ENCODE measurements at places on chromosomes 12 and 14.
A peak's percentile ranks its signal among the peaks of the same experiment; 100 is the strongest.

GRCh38 chr14:39841088-39841487, 408.9 kb upstream of the FBXO33 start:
- DNase-seq = no peak

DNA sequence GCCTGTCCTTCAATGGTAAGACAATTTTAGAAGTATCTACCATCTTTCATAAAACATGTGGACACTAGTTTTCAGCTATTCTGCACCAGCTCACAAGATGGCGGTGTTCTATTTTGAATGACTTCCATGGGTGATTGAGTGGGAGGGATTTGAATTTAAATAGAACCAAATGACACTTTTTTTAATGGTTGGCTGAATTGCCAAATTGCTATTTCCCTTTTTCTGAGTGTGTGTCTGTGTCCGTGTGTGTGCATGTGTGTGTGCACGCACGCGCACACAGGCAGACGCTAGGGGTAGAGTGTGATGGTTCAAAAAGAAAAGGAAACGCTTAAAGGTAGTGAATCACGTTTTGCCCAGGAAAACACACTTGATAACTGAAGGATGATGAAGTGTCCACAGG, 362.6 kb downstream of the DAD1 start:
- DNase-seq = no peak

DNA sequence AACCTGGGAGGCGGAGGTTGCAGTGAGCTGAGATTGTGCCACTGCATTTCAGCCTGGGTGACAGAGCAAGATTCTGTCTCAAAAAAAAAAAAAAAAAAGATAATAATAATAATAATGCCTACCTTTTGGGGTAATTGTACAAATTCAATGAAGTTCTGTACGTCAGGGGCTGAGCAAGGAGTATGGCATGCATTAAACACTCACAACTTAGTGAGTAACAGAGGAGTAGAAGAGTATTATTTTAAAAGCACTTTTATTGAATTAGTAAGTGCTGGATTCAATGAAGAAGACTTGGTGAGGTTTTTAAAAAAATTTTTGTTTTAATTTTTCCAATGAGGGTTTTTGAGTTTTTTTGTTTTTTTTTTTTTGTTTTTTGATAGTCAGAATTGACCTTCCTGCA, 783.6 kb upstream of the TBX3 start:
- no peak for DNase-seq

GRCh38 chr12:126483145-126484068, 1418.2 kb downstream of the AACS start:
- no peak for DNase-seq

- no peak for DNase-seq
These were observed 19.0 kb upstream of the ATF7 start for GRCh38 chr12:53645165-53645564.

DNA sequence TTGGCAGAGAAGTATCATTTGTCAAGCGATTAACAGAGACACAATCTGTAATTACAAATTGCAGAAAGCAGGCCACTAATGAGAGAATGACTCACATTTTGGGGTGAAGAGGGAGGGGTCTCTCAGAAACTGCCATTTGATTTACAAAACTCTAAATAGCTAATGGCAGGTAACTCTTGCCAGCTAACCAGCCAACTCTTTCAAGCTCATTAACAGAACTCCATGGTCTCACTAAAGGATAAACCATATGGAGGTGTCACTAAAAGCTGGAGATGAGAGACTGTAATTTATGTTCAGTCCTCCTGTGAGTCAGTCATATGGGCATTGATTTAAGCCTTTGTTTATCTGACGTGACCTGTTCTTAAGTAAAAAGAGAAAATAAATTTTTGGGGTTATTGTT, 336.4 kb downstream of the FOXG1 start:
- DNase-seq = no peak

DNA sequence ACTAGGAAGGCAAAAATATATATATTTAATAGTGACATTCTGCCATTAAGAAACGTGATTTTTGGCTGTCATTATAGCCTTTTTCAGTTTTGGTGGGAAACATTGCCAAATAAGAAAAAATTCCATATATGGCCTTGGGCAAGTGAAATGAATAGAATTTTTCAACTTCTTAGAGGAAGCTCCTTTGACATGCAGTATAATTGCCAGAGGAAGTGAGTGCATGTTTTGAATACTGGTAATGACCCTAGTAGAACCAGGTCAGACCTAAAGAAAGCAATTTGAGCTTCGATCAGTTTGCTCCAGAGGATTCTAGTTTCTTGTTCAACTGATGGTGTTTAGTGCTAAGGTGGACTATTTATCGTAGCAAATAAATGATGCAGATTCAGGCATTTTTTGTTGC, 26.2 kb upstream of the TRIM9 start:
- no peak for DNase-seq

DNA sequence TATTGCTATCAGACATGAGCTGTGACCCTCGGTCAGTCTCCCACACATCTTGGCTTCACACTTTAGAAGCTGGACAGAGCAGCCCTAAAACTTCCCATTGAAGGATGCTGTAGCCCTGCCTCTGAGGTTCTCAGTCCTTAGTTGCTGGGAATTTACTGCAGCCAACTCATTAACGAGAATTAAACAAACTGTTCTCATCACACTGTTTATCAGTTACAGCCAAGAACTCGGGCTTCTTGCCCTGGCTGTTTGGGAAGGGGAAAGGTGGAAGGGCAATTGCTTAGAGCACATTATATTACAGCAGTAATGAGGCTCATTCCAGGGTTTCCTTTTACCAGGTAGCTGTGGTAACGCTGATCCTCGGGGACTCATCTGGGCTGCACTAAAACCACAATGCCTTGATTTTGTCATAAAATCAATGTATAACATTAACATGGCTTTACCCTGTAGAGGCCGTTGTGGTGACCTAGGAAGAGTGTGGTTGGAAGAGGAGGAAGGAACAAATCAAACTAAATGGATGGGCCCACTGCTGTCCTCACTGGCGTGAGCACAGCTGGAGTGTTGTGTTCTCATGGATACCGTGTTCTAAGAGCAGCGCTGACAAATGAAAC, 87.1 kb downstream of the GPR135 start:
- DNase-seq = no peak

- no peak for DNase-seq
These were observed 99.6 kb downstream of the DYRK2 start for GRCh38 chr12:67747869-67748742.

DNA sequence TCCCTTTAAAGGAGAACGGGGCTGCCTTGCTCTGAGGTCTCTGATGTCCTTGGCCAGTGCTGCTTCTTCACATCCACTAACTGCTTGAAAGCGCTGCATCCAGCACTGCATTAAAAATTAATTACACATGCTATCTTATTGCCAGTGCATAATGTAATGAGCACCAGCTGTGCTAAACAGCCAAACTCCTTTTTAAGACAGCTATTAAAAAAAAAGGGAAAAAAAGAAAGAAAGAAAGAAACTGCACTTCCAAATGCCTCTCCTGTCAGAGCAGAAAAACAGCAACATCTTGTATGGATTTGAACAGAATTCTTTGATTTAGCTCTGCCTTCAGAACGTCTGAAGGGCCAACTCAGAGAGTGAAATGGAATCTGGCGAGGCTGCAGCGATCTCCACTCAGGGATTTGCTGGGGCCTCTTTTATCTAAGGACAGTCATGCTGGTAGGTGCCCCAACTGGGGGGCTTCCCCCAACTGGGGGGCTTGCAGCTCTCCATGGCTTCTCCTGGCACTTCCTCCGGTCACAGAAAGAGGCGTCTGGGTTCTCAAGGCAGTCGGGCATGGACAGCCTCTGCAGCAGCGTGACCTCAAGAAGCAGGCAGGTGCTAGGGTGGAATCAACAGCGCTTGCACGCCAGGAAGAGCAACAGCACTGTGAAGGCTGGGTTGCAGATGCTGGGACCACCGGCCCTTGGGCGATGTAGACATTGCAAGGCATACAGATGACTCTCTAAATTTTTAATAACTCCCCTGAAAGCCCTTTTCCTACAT, 46.4 kb downstream of the BCL11B start:
- DNase-seq = no peak

DNA sequence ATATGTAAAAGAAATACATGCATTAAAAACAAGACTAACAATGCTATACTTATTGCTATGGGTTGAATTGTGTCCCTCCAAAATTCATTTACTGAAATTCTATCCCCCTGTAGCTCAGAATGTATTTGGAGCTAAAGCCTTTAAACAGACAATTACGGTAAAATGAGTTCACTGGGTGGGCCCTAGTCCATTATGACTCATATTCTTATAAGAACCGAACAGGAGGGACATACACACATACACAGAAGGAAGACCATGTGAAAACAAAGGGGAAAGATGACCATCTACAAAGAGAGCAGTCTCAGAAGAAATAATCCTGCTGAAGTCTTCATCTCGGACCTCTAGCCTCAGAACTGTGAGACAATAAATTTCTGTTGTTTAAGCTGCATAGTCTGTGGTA, 77.1 kb upstream of the ANKS1B start:
- DNase-seq = no peak

- DNase-seq = no peak
These were observed 372.1 kb downstream of the KCNH5 start for GRCh38 chr14:62673014-62673755.

DNA sequence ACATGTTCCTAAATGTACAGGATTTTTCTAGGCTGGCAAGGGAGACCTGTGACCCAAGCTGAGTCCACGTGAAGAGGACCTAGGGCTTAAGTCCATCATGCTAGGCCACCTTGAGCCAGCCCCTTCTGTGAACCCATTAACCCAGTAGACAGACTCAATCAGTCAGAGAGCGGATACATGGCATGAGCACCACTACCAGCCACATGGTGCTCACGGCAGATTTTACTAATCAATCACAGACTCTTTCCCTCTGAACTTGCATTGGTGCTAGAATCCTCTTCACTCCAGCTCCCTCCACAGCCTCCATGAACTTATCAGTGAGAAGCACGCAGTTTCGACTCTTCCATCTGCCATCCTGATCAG, 9.0 kb downstream of the PHETA1 start:
- DNase-seq = no peak

DNA sequence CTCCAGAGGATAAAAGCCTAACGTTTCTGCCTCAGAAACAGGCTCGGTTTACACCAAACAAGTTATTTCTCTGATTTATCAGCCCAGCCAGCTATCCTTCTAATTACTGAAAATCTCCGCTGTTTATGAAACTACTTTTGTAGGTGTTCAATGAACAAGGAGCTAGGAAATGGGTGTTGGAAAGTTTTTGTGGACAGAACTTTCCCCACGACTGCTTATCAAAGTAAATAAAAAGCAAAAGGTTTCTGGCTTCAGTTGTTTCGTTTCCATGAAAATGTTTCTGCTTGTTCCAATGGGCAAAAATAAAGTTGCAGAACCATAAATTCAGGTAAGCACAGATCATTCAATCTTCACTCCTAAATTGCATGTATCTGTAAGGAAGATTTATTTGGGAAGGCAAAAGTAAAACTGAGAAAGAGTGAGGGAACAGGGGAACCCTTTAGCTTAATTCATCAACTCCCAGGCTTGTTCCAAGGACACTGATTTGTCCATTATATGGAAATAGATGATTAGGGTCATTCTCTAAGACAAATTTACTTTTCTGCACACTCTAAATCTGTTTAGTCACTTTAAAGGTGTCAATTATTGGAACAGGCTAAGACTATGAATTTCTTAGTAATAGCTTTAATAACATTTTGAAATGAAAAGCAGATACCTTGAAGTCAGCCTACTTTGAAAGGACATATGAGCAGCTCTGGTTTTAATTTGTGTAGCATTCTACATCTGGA, 175.9 kb upstream of the CDKN3 start:
- no peak for DNase-seq

- no peak for DNase-seq
These were observed 198.0 kb upstream of the DCN start for GRCh38 chr12:91380631-91381030.

- DNase-seq = no peak
These were observed 2.6 kb downstream of the LRRC10 start for GRCh38 chr12:69608114-69608513.

- no peak for DNase-seq
These were observed 17.5 kb downstream of the MTRFR start for GRCh38 chr12:123250471-123251383.

- no peak for DNase-seq
These were observed 376.6 kb downstream of the ADGRD1 start for GRCh38 chr12:131330106-131330815.

DNA sequence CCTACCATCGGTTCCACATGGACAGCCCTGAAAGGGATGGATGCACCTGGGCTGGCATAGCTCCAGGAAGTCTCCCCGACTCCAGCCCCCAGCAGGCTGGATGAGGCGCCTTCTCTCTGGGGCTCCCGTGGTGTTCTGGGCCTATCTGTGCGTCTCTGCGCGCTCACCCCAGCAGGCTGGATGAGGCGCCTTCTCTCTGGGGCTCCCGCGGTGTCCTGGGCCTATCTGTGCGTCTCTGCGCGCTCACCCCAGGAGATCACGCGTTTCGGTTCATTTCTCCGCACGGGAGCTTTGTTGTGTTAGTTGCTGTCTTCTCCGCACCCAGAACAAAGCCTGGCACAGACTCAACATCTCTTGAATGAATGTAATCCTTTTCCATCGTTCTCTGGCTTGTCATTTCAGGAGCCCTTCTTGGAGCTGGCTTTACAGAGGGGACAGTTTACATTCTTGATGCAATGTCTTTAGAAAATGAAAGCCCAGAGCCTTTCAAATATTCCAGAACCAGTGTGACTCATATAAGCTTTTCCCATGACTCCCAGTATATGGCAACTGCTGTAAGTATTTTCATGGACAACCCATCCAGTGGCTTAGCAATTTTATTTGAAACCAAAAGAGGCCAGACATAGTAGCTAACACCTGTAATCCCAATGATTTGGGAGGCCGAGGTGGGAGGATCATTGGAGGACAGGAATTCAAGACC, 40.3 kb downstream of the CFAP251 start:
- no peak for DNase-seq

DNA sequence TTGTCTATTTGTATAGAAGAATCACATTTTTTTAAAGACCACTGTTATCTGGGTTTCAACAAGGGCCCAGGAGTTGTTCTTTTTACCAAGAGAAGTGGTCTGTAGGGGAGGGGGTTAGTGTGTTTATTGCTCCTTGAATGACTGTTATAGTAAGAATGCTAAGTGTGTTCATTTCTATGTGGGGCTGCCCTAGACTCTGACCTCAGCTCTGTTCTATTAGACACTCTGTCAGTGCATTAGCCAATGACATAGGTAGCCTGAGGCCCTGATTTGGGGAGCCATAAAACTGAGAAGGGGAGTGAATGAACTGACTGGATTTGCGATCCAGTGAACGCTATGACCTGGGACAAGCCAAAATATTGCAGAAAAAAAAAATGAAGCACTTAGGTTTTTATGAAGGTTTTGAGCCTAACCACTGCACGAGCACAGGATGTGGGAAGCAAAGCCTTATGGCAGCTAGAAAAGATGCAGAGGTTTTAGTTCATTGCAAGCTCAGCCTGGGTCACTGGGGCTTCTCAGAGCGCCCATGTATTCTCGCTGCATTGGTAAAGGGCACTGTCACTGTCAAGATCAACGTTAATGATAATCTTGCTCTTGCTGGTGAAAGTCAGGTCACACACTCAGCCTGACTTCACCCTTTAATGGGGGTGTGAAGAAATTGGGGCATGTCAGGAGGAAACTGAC, 63.8 kb downstream of the PRKCH start:
- DNase-seq = peak; percentile 45
